ENCODE measurements at places on chromosomes 4 and X.

DNA sequence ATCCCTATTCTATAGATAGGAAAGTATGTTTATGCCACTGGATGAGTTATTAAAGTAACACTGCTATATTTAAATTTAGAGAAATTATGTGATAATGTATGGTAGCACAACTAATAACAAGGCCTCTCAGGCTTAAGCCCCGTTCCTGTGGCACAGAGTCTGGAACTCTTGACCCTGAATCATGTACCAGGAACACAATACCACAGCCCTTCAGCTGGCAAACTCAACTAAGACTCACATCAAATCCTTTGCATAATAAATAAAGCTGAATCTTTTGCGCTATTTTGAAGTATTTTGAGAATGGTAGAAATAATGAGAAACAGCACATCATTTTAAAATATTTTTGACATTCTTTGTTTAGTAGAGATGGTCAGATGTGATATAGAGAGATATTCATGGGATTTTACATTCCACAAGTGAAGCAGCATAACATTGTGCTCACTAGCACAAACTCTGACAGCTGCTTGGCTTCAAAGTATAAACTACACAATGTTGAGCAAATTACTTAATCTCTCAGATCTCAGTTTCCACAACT is 478.4 kb upstream of the FAM241A start:
- DNase-seq = no peak
- no peak overlapping the region for H3K27ac ChIP-seq
- no peaks in the 10 kb centered on the region for H3K27me3 ChIP-seq
- no peaks in the 10 kb centered on the region for H3K4me1 ChIP-seq
- no peak overlapping the region for H3K4me3 ChIP-seq

GRCh38 chr4:67702166-67702565 is 1.2 kb upstream of the UBA6 start:
- no peak for DNase-seq
- no peaks in the 10 kb centered on the region for H3K36me3 ChIP-seq
- H3K27me3 ChIP-seq = no peaks in the 10 kb centered on the region
- no peak overlapping the region for H3K4me3 ChIP-seq
- H3K27ac ChIP-seq = no peak overlapping the region
- H3K4me1 ChIP-seq = peaks cover 11% of the 10 kb centered on the region

DNA sequence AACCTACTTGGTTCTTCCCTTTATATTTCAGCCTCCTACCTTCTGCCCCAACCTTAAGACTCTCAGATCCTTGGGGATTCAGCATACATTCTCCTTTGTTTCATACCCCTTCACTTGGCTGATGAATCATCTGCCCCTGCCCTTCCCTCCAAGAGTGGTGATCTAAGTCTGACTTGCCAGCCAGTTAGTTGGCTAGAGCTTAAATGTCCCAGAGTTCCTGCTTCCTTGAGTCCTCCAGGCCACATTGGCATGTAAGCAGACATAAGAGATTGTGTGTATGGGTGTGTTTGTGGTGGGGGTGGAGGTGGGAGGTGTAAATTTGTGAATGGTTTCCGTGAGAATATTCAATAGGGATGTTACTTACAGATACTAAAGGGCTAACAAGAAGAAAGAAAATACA is 3.7 kb upstream of the TEX13D start:
- H3K4me1 ChIP-seq = no peaks in the 10 kb centered on the region
- H3K27ac ChIP-seq = no peak overlapping the region
- H3K4me3 ChIP-seq = no peak overlapping the region
- no peaks in the 10 kb centered on the region for H3K36me3 ChIP-seq

DNA sequence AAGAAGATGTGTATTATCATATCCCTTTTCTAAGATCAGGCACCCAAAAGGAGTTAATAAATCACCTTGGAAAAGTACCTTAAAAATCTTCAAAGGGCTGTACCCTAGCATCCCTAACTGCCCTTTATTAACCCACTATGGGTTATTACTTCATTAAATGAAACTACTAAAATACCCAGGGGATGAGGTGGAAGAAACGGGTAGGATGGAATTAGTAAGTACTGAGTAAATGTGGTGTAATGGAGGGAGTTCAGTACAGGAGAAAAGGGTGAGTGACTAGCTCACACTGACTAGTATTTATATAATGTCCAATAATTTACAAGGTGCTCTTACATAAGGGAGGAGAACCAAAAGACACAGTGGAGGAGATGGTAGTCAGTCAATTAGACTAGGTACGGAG is 51.0 kb upstream of the RASGEF1B start:
- no peaks in the 10 kb centered on the region for H3K4me1 ChIP-seq
- H3K27ac ChIP-seq = no peak overlapping the region
- H3K27me3 ChIP-seq = no peaks in the 10 kb centered on the region
- no peak overlapping the region for H3K4me3 ChIP-seq

DNA sequence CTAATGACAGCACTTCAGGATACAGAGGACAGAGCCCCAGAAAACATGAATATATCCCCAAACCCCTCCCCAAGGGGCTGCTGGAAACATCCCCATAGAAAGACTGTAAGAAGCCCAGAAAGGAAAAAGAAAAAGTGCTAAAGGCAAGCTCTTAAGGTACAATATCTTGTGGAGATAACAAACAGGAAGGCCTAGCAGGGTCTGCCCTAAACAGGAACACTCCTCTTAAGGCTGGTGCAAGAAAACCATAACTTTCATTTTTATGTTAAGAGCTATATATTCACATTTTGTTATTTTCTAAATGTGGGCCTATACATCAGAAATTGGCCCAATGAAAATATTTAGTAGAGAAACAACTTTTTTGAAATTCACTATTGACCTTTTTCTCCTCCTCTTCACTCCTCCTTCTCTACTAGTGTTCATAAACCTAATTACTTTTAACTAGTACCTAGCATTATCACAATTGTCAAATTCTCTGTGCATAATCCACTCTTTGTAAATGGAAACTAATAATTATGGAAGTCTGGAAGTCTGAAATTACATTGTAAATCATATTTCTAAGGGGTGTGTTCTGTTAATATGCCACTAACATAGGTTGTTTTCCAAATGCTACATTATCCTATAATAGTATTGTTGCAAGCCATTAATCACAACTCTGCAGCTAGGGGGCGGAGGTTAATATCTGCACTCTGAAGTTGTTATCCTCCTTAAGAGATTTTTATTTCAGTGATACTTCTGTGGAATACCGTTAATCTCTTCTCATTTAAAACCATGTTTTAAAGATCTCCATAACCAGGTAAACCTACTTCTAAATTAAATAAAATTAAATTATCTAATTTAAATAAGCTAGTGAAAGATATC is 59.8 kb downstream of the CASK start:
- H3K27ac ChIP-seq = peak overlapping the region; percentile 17
- DNase-seq = no peak
- no peak overlapping the region for H3K4me3 ChIP-seq
- no peaks in the 10 kb centered on the region for H3K36me3 ChIP-seq
- H3K4me1 ChIP-seq = no peaks in the 10 kb centered on the region
- H3K27me3 ChIP-seq = no peaks in the 10 kb centered on the region

DNA sequence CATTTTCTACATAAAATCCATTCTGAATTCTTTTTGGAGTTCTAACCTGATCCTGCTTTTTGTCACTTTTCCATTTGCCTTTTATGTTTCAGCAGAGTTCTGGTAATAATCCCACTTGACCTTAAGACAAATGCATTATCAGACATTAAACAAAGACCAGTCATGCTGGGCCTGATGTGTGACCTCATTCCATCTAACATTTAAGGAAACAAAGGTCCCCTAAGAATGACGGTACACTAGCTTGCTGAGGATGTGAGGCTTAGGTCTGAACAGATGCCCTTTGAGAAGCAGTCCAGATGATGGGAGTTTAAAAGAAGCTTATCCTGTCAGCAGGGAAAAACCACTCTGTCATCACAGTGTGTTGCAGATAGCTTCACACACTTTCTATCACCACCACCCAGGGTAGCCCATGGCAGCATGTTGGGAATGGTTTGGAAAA is 38.1 kb upstream of the PDE5A start:
- no peaks in the 10 kb centered on the region for H3K36me3 ChIP-seq
- H3K4me3 ChIP-seq = no peak overlapping the region
- no peaks in the 10 kb centered on the region for H3K4me1 ChIP-seq
- no peaks in the 10 kb centered on the region for H3K27me3 ChIP-seq

DNA sequence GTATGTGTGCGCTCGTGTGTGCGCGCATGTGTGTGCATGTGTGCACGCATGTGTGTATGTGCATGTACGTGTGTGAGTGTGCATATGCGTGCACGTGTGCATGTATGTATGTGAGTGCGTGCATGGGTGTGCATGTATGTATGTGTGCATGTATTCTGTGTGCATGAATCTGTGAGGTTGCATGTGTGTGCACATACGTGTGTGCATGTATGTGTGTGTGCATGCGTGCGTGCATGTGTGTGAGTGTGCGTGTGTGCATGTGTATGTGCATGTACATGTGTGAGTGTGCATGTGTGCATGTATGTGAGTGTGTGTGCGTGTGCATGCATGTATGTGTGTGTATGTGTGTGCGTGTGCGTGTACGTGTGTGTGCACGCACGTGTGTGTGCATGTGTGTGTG is 241.5 kb downstream of the SHOX start:
- H3K4me1 ChIP-seq = no peaks in the 10 kb centered on the region
- no peak for DNase-seq
- H3K27ac ChIP-seq = no peak overlapping the region
- no peaks in the 10 kb centered on the region for H3K36me3 ChIP-seq

DNA sequence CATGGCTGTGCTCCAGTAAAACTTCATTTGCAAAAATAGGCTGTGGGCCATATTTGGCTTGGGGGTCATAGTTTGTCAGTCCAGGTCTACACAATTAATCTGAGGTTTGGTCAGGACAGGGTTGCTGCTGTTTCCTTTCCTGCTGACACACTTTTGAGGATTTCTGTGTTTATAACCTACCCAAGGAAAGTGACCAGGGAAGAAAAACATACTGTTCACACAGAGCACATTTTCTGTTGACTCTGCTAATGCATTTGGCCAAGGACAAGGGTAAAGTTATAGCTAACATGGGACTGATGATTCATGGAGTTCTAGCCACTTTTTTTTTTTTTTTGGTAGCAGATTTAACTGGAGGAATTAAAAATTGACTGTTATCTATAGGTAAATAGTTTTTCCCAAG is 43.9 kb upstream of the GEMIN8 start:
- H3K36me3 ChIP-seq = no peaks in the 10 kb centered on the region
- H3K4me3 ChIP-seq = no peak overlapping the region
- H3K27ac ChIP-seq = no peak overlapping the region

- DNase-seq = no peak
- H3K4me1 ChIP-seq = no peaks in the 10 kb centered on the region
- no peak overlapping the region for H3K4me3 ChIP-seq
These were observed 50.7 kb upstream of the NLGN4X start for GRCh38 chrX:6279277-6279909.

- peak overlapping the region; percentile 57 for H3K27ac ChIP-seq
- H3K4me1 ChIP-seq = peaks cover 7% of the 10 kb centered on the region
- peak; percentile 48 for DNase-seq
- peaks cover 11% of the 10 kb centered on the region for H3K27me3 ChIP-seq
These were observed 1.8 kb downstream of the CPEB2 start for GRCh38 chr4:15003891-15004738.

DNA sequence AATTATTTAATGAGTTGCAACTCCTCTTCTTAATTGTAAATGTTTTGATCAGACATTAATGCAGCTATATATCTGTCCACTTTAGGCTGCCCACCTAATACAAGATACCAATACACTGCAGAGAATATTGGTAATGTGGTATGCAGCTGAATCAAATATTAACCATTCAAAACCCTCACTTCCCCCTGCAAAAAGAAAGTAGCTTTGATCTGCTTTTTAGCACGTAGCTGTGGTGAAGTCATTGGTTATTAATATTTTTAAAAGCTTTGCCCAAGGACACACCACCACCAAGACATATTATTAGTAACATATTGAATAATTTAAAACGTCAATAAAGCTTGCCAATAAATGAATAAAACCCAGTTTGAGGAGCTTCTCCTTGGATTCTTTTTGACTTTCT is 28.6 kb upstream of the CYP2U1 start:
- no peak for DNase-seq
- no peak overlapping the region for H3K27ac ChIP-seq
- no peak overlapping the region for H3K4me3 ChIP-seq

DNA sequence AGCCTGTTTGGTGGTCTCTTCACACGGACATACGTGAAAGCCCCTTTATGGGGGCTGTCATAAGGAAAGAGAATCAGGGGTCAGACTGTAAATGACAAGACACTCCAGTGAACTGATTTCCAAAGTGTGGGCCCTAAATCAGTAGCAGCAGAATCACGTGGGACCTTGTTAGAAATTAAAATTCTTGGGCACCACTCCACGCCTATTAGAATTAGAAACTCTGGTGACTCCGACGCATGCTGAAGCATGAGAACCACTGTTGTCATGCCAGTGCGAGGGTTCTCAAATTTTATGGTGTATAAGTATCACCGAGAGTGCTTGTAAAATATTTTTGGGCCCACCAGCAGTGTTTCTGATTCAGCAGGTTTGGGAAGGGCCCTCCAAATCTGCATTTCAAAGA is 672.8 kb downstream of the DMD start:
- no peak for DNase-seq
- H3K27ac ChIP-seq = no peak overlapping the region
- H3K27me3 ChIP-seq = no peaks in the 10 kb centered on the region
- H3K36me3 ChIP-seq = no peaks in the 10 kb centered on the region

DNA sequence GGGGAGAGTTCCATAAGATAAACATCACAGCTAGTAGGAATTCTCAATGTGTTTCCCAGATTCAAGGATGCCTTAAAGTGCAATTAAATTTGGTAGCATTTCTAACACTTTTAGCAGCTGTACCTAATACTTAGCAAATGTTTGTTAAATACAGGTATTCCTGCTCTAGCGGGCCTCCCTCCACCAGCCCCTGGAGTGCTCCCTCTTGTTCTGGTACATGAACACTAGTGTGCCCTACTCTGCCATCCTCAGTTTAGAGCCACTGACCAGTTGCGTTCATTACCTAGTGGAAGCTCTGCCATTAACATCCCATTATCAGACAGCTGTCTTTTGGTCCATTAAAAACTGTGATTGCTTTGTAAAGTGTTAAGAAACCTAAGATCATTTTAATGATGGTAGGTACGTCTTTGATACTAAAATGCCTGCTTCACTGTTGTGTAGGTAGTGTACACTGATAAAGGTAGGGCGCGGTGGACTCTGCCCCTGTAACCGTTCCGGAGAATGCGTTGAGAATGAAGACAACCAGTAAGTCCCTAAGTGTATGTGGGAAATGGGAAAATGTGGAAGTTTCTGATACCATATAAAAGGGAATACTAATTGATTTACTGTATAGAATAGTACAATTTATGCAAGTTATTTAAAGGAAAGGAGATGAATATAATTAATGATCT is 21.7 kb downstream of the KIAA0232 start:
- no peaks in the 10 kb centered on the region for H3K27me3 ChIP-seq
- H3K36me3 ChIP-seq = peaks cover 3% of the 10 kb centered on the region
- H3K27ac ChIP-seq = no peak overlapping the region
- H3K4me3 ChIP-seq = no peak overlapping the region

DNA sequence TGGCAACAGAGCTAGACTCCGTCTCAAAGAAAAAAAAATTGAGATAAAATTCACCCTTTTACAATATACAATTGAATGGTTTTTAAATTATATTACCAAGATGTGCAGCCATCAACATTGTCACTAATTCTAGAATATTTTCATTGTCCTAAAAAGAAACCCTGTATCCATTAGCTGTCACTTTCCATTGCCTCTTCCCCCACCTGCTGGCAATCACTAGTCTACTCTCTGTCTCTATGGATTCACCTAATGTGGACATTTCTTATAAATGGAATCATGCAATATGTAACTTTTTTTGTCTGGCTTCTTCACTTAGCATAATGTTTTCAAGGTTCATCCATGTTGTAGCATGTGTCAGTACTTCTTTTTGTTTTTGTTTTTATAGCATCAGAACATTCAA is 20.8 kb downstream of the ABHD18 start:
- no peak overlapping the region for H3K4me3 ChIP-seq
- H3K27me3 ChIP-seq = no peaks in the 10 kb centered on the region
- no peaks in the 10 kb centered on the region for H3K4me1 ChIP-seq
- peaks cover 25% of the 10 kb centered on the region for H3K36me3 ChIP-seq

All from thymus (tissue), 14 donors.